ENCODE measurements at places on chromosomes 11 and 22. TPM values are rescaled to one million over a fixed set of nuclear protein-coding genes. Genes with fewer than 3 reads are reported as not detected.

DNA sequence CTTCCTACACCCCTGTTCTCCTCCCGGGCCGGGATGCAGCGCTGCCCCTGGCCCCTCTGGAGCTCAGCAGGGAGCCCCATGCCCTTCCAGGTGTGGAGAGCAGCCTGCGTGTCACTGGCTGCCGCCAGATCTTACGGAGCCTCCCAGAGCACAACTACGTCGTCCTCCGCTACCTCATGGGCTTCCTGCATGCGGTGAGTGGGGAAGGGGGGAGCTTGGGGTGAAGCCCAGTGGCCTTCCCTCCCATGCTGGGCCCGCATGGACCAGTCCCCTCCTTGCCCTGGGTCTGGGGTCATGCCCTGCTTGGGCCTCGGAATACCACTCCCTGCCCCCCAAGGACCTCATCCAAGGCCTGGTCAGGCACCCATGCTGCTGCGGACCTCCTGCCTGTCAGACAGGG lies 107.3 kb downstream of the ARHGAP8 start:
- no peaks in the 10 kb centered on the region for H3K27me3 ChIP-seq
- no peak overlapping the region for H3K27ac ChIP-seq
- H3K4me1 ChIP-seq, result no peaks in the 10 kb centered on the region
- no peak overlapping the region for H3K4me3 ChIP-seq
- no peak for DNase-seq
- no peaks in the 10 kb centered on the region for H3K36me3 ChIP-seq

GRCh38 chr11:34267013-34267412 lies 90.8 kb downstream of the ABTB2 start:
- H3K36me3 ChIP-seq, result no peaks in the 10 kb centered on the region
- DNase-seq, result no peak
- H3K27ac ChIP-seq, result no peak overlapping the region
- no peak overlapping the region for H3K4me3 ChIP-seq
- H3K4me1 ChIP-seq, result peaks cover 26% of the 10 kb centered on the region

GRCh38 chr11:13054278-13054677 lies 45.2 kb downstream of the RASSF10 start:
- no peaks in the 10 kb centered on the region for H3K27me3 ChIP-seq
- DNase-seq, result no peak
- no peak overlapping the region for H3K27ac ChIP-seq
- H3K4me1 ChIP-seq, result no peaks in the 10 kb centered on the region
- H3K36me3 ChIP-seq, result no peaks in the 10 kb centered on the region

- no peaks in the 10 kb centered on the region for H3K36me3 ChIP-seq
- no peak overlapping the region for H3K27ac ChIP-seq
- no peaks in the 10 kb centered on the region for H3K27me3 ChIP-seq
- DNase-seq, result no peak
- H3K4me1 ChIP-seq, result no peaks in the 10 kb centered on the region
Observed at GRCh38 chr11:112249871-112250610, 10.6 kb downstream of the PLET1 start.

GRCh38 chr11:120399307-120399706 lies 63.1 kb downstream of the ARHGEF12 start:
- H3K27me3 ChIP-seq, result peaks cover 54% of the 10 kb centered on the region
- H3K27ac ChIP-seq, result no peak overlapping the region
- H3K4me3 ChIP-seq, result no peak overlapping the region
- H3K4me1 ChIP-seq, result no peaks in the 10 kb centered on the region
- DNase-seq, result no peak

DNA sequence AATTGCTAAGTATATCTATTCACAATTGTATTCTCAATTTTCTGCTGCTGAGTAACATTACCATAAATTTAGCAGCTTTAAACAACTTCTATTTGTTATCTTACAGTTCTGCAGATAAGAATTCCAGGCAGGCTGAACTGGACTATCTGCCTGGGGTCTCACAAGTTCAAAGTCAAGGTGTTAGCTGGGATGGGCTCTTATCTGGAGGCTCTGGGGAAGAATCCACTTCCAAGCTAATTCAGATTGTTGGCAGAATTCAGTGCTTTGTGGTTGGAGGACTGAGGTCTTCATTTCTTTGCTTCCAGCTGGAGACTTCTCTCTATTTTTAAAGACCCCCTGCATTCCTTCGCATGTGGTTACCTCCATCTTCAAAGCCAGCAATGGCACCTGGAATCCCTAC lies 329.9 kb upstream of the ISX start:
- DNase-seq, result no peak
- H3K4me1 ChIP-seq, result no peaks in the 10 kb centered on the region
- H3K36me3 ChIP-seq, result no peaks in the 10 kb centered on the region
- no peak overlapping the region for H3K27ac ChIP-seq

Gene BTBD18
- polyA plus RNA-seq, result not detected

Gene TCN1
- not detected for polyA plus RNA-seq

Gene EHF
- polyA plus RNA-seq, result 0.52 TPM
